ENCODE measurements at places on chromosomes 5 and 9.

DNA sequence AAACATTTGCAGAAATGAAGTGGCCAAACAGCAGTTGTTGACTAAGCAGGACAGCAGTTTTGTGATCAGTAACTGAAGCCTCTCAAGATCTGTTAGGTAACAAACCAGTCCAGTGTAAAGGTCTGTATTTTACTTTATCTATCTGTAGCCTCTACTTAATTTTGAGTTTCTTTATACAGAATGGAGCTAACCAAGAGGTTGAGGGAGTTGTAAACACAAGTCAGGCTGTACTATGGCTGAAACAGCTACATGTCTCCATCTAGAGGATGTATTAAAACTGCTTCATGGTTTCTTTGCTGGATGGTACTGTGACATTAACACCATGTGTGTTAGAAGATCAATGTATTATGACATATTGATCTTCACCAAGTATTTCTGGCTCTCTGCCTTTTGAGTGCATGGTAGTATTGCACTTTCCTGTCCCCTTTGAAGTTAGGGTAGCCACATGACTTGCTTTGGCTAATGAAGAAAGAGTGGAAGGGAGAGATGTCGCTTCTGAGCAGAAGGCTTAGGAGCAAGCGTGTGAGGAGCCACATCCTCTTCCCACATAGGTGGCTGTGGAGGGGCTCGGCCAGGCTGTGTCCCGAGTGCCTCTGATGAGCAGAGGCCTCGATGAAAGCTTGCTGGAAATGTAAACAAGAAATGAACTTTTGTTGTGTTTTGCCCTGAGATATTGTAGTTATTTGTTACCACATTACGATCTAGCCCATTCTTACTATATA is 105.6 kb upstream of the PCA3 start:
- no peak for DNase-seq

- DNase-seq, result peak; percentile 61
Measured at GRCh38 chr9:120713257-120714087, 798 bp downstream of the MEGF9 start.

DNA sequence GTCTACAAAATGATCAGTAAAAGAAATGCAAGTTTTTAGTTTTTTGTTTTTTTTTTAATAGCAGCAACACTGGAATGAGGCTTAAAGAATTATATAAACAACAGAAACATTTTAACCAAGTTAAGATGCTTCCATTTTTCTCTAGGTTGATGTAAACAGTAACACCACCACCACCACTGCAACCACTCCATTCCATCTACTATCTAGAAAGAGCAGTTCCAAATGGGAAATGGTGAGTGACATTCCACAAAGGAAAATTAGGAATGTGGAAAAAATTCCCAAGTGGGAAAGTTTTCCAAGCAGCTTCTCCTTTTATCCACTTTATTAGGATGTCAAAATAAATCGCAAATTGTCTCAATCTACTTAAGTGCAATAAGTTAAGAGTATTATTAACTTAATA is 32.6 kb downstream of the SLC38A9 start:
- DNase-seq, result no peak

- peak; percentile 35 for DNase-seq
Measured at GRCh38 chr5:171371326-171371725, 16.3 kb upstream of the NPM1 start.

GRCh38 chr9:17117372-17117771 is 17.5 kb upstream of the CNTLN start:
- DNase-seq, result no peak

DNA sequence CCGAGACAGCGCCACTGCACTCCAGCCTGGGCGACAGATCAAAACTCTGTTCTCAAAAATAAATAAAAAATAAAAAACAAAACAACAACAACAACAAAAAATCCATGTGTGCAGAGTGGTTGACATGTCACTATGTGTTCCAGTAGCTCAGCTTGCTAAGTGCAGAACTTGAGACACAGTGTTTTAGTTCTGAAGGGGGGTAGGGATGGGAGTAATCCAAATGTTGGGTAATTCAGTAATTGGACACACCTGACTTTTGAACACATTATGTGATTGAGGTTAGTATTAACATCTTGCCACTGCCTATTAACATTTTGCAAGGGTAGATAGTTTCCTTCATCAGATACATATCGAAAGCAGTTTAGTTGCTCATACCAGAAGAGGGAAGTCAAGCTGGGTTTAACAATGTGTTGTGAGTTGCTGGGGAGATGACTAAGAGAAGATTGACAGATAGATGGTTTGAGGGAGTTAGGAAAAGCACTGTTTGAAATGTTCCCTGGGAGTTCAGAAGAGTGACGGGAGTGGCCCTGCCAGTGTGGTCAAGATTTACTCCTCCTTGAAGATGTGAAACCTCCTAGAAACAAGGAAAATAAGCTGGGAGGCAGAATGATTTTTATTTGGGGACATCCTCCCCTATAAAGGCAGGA is 928 bp downstream of the HACD4 start:
- DNase-seq, result no peak

DNA sequence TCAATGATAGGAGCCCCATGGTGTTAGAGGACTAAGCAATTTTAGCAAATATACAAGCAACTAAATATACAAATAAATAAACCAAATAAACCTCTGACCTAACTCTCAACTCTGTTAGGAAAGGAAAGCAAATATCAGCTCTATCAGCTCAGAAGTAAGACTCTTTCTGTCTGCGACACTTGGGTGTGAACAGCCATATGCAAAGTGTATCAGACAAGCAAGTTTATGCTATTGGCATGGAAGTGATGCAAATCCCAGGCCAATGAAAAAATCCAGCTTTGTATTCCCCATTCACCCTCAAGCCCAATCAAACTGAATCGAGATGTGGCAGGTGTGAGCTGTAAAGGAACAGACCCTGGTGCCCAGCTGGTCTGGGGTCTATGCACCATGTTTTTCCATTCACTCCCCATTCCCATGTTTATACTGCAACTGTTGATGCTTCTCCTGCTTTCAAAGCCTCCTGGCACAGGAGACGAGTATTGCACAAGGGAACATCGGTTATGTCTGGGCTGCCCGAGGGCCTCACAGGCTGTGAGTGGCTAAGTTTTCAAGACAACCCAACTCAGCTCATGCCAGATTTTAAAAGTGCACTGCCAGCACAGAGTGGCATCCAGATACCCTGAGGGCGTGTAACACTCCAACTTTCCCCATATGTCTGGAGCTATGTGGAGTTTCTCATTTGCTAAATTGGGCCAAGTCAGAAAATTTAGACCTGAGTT is 73.1 kb downstream of the FEM1C start:
- no peak for DNase-seq

Measured in aorta (tissue), 5 donors.